ENCODE measurements at places on chromosomes 7 and 10.

- no peak for DNase-seq
Observed at GRCh38 chr7:137539111-137539715, 195.7 kb upstream of the PTN start.

DNA sequence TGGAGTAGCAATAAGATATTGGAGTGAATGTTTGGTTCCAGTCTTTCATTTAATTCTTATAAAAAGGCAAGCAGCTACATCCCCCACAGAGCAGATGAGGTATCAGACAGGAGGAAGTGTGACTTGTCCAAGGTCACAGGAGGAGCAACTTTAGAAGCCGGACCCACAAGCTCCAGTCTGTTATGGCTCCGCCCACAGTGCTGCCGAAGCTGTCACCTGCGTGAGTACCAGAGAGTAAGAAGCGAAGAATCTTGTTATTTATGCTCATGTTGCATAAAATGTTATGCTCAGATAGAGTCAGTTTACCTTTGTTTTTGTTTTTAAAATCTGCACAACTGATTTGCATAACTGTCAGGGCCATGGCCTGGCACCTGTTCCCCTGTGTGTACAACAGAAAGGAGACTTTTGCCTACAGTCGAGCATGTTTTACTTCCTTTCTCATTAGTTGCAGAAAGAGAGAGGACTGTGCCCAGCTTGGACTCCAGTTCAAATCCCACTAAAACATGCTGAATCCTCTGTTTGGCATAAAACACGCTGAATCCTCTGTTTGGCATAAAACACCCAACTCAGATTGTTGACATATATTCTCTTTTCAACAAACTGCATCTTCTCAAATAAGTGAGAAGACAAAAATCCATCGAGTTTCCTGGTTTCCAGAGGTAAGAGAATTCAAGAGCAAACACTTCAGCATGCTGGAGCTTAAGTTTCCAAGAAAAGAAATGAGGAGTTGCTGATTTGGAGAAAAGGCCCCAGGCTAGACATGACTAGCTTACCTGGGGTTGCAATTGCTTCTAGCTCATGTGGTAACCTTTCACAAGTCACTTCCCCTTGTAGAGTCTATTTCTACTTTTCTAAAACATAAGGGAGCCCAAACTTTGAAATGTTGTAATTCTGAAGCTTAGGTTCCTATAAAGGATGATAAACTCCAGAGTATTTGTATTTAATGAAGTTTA lies 409.8 kb upstream of the ZMIZ1 start:
- no peak for DNase-seq

- peak; percentile 54 for DNase-seq
Observed at GRCh38 chr7:28298870-28299518, 113.3 kb upstream of the CREB5 start.

DNA sequence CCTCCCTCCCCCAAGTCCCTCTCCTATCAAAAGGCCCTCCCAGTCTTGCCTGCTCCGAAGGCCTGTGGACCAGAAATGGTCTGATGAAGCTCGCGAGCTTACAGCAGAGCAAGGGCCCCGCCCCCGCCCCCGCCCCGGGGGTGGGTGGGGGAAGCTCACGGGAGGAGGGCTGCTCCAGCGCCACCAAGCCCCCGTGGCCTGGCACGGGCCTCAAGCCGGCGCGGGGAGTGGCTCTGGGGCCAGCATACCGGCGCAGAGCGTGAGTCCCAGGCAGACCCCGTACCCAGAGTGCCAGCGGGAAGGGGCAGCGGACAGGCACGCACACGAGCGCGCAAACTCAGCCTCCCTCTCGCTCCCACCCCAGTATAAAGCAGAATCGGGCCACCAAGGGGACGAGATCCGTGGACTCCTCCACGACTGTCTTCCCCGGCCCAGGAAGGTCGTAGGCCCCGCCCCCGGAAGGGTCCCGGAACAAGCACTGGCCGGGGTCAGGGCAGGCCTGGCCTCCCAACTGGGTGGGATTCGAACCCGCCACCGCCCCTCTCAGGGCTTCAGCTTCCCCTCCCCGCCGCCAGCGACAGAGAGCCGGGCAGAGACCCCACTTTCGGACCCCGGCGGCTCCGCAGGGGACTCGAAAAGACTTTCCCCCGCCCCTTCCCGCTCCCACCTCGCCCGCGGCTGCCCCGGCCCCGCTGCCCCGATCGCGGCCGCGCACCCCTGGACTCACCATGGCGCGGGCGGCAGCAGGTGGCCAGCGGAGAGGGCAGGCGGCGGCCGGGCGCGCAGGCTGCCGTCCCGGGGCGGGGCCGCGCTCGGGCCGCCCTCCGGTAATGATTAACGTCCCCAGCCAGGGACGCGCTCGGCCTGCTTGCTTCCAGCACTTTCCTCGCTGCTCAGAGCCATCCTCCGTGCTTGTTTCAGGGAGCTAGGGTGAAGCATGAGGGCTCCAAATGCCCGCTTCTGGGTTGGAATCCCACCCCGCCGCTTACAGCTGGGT lies at the start of gene PCBD1:
TSS of gene PCBD1 (minus strand) at position 762 of the 997 bp plus-strand sequence. CDS start at position 730, 32 bp downstream.
- DNase-seq: peak; percentile 79

- DNase-seq: no peak
Observed at GRCh38 chr7:49150486-49150885, 226.1 kb downstream of the CDC14C start.

Data from mucosa of gallbladder (tissue), 1 donor.